ENCODE measurements at places on chromosomes 5 and 9.

DNA sequence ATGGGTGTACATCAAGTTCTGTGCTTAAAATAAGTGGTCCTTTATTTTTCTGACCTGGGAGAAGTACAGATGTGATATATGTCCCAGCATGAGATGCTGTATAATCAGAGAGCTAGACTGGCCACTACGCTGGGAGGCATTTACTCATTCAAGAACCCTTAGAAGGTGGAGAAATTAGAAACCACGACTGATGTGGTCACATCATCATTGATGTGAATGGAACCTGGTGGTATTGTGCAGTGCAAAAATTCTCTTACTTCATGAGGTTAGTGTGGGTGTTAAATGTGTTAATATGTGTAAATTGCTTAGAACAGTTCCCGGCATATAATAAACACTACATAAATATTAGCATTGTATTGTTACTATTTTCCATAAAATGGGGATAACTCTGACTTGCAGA is 69.5 kb upstream of the CKMT2 start:
- no peak for DNase-seq

GRCh38 chr5:179766726-179767455 is 26.9 kb upstream of the LTC4S start:
- peak; percentile 25 for DNase-seq

DNA sequence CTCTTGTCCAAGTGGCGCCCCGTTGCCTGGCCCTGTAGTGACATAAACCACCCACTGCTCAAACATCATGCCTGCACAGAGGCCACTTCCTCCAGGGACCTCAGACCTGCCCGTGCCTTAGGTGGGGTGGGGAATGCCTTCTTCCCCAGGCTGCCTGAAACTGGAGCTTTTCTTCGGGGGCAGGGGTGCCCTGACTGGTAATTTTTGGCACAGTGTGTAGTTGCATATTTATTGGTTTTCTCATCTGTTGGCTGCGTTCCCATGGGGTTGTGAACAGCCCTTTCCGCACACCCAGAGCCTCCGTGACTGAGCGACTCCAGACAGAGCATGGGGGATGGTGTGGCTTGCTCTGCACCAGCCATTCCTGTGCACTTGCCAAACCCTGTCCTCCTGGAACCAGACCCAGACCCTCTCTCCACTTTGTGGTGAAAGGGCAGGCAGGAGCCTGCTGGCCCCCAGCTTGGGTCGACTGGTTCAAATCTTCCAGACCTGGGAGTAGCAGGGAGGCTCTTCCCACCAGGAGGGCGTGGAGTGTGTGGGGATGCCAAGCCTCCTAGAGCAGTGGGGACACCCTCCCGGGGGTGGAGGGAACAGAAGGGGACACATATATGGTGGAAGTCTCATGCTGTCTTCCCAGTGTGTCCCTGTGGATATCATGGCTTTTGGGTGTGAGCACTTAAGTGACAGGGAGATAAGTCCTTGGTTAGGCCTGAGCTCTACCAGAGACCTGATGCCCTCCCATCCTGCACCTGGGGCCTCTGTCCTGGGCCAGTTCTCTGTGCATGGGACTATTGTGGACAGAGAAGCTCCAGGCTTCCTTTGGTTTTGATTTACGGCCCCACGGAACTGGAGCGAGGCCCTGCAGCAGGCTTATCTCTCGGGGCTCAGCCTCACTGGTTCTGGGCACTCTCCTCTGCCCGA is 39.6 kb downstream of the WNK2 start:
- peak; percentile 31 for DNase-seq

- no peak for DNase-seq
Observed at GRCh38 chr5:116035123-116035522, 2.9 kb downstream of the ARL14EPL start.

DNA sequence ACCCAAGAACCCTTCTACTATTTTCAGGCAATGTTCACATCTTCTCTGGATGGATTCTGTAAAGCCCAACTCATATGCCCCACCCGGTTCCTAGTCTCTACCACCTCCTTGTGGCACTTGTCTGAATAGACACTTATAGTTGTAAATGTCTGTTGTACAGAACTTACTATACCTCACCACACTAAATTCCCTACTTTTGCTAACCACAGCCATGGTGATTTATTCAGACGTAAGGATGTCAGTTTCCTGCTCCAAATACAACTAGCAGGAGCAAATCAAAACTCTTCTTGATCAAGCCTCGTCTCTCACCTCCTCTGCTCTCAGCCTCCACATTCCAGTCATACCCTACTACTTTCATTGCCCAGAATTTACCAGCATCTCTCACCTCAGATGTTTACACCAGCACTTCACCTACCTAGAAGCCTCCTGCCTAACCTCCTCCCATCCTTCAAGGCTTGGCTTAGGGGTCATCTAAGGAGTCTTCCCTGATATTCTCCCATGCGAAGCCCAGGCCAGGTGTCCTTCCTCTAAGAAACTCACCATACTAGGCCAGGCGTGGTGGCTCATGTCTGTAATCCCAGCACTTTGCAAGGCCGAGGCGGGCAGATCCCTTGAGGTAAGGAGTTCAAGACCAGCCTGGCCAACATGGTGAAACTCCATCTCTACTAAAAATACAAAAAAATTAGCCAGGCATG is 75.5 kb downstream of the MAPKAP1 start:
- DNase-seq: peak; percentile 79

DNA sequence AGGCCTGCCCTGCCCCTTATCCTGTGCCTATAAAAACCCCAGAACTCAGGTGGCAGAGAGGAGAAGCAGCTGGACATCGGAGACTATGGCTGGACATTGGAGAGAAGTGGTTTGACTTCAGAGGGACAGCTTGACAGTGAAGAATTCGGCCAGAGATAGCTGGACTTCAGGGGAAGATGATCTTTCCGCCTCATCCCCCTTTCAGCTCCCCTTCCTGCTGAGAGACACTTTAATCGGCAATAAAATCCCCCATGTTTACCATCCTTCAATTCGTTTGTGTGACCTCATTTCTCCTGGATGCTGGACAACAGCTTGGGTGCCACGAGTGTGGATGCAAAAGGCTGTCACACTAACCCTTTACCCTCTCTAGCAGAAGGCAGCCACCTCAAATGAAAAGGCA is 134.1 kb upstream of the TUT7 start:
- no peak for DNase-seq

- peak; percentile 50 for DNase-seq
Observed at GRCh38 chr9:26744191-26744965, 148.2 kb downstream of the CAAP1 start.

- no peak for DNase-seq
Observed at GRCh38 chr5:342501-343460, 21.3 kb downstream of the AHRR start.

- no peak for DNase-seq
Observed at GRCh38 chr5:78274540-78275197, 19.8 kb downstream of the AP3B1 start.

Measured in fibroblast of pulmonary artery (primary cell).